Stimulated activated CD8-positive, alpha-beta memory T cell treated with anti-CD3 and anti-CD28 coated beads, Interleukin-12 subunit alpha, Interleukin-12 subunit beta, amount 100 ng/mL, for 4 hours (primary cell): ENCODE measurements at places on chromosomes 1 and 21.
A peak's percentile ranks its signal among the peaks of the same experiment; 100 is the strongest.

GRCh38 chr21:37146320-37147235 lies 73.5 kb downstream of the TTC3 start:
- no peak for DNase-seq

DNA sequence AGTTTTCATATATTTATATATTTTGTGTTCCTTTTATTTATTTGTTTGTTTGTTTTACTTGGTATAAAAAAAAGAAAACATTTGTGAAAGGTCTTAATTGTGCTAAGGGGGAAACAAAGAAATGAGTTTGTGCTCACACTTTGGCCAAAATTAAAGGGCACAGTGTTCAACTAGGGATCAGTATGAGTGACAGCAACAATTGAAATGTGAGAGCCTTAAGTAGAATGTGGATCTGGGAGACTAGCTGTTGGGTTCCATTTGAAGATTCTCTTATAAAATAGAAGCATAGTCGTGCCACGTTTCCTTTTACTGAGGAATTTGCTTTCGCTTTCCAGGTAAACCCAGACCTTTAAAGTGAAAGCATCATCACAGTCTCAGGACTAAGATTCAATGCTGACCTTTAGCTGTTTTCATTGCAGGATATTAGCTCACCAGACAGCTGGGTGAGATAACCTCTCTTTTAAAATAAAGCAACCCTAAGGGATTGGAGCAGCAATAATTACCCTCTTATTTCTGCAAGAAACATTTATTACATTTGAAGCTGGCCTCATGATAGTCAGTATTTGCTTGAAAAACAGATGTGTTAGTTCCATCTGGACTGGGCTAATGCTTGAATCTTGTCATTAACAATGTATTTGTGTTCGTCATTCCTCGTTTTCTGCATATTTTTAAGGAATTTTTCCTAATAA lies 37.1 kb upstream of the CD55 start:
- no peak for DNase-seq

DNA sequence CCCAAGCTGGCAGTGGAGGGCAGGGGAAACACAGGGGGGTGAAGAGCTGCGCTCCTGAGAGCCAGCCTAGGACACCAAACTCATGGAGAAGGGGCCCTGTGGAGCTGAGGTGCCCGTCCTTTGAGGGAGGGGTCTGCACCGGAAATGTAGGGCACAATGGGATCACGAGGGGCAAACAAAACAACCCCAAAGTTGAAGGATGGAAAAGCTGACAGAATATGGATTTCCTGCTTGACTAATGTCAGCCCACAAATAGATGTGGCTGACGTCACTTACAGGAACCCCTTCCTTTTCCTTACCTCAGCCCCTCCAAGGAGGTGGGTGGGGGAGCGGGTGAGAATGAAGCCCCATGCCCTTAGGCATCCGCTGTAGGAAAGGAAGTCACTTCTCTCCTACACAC lies 110.9 kb downstream of the KCNN3 start:
- DNase-seq, result peak; percentile 49

DNA sequence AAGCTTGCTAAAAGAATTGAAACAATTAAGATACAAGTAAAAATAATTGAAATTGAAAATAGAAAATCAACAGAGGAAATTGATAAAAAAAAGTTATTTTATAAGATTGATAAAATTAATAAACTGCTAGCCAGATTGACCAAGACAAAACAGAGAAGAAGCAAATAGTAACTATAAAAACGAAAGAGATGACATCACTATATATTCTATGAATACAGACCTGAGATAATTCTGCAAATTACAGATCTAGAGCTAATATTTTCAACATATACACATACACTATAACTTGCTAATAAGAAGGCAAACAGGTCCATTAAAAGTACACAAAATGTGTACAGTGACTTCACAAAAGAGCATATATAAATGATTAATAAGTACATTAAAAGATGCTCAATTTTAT lies 90.1 kb upstream of the RNPC3 start:
- DNase-seq, result no peak

GRCh38 chr1:22953740-22954141 lies 18.9 kb downstream of the LACTBL1 start:
- DNase-seq, result no peak

DNA sequence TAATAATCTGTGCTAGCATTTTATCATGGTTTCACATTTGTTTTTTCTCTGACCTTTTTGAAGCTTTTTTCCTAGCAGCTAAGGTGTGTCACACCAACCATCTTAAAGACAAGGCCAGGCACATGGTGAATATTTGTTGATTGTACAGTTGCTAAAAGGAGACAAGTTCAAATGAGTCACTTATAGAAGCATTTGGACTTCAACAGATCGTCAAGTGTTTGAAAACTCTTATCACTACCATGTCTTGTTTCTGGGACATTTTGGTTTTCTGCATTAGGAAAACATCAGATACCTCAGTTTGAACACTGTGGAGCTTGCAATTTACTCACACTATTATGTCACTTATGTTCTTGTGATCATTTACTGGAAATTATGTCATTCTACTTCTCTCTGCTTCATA lies 407.3 kb downstream of the USP25 start:
- DNase-seq, result no peak

DNA sequence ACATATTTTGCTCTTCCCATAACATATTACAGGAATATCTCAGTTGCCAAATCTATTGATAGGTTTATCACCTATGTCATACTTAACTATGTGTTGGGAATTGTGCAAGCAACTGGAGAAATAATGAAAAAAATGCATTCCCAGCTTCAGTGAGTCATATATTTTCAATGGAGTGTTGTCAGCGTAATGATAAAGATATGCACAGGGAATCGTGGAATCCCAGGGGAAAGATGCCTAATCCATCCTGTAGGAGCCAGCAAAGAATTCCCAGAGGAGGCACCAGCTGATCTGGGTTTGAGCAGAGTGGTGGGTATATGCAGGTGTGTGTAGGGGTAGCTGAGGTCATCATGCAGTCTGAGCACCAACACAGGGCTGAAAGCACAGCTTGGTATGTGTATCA lies 213.3 kb upstream of the DAB1 start:
- DNase-seq, result no peak

DNA sequence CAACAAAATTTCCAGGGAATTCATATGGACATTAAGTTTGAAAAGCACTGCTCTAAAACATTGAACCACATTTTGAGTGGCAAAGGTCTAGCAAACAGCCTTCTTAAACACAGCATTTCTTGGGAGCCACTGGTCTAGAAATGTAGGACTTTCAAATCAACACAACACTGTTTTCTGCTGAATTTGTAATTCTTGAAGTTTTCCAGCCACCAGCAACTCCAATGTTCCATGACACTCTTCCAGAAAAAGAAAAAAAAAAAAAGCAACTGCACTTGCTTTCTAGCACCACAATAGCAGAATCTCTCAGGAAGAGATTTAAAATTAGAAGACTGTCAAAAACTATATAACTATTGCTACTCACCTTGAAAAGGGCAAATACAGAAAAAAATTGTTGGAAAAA lies 4.5 kb downstream of the SYDE2 start:
- DNase-seq, result no peak

DNA sequence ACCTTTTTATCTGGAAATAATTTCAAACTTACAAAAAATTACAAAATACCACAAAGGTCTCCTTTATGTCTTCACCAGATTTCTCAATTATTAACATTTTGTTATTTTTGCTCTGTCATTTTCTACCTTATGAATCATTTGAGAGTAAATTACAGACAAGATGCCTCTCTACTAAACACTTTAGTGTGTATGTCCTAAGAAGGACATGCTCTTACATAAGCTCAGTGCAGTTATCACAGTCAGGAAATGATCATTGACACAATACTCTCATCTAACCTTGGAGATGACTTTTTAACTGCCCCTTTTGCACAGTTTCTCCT lies 378.9 kb upstream of the RUNX1 start:
- DNase-seq, result no peak

DNA sequence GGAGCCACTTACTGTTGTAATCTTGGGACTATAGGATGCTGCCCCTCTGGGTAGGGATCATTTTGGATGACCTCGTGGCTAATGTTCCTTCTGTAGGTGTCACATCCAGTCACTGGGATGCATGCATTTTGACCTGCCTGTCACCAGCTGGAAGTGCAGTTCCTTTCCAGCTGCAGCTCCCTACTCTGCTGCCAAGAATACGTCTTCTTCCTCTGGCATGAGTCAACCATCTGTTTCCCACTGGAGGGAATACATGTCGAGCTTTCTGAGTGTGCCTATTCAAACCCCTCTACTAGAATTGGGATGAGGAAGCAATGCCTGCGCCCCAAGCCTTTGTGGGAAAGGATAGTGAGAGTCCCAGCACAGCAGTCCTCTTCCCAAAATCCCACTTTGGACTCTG lies 415.5 kb upstream of the ADAMTS5 start:
- DNase-seq, result no peak

- no peak for DNase-seq
Observed at GRCh38 chr1:208577381-208577905, 333.3 kb upstream of the PLXNA2 start.

DNA sequence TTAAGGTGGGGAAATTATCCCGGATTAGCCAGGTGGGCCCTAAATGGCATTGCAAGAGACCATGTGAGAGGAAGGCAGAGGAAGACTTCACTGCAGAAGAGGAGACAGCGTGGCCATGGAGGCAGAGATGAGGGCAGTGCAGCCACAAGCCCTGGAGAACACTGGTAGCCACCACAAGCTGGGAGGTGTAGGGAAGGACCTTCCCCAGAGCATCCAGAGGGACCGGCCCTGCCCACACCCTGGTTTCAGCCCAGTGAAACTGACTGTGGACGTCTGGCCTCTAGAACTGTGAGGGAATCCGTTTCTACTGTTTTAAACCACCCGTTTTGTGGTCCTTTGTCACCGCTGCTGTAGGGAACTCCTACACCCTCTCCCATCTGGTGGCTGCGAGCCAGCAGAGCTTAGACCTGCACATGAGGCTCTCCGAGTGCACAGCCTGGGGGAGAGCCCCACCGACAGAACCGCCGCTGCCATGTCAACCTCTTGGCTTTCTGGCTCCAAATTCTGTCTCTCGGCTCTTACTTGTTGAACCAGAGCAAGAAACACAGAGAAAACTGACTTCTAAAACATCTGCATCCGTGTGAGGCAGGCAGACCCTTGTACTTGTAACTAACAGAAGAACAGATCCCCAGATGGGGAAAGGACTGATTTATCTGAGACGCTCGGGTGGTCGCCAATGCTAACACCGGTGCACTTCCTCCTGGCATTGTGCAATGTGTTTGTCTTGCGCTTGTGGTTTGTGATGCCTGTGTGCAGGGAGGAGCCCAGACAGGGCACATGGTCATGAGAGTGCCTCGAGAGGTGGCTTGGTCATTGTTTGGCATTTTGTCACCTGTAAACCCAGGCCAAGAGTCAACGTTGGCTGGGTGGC lies 90.8 kb upstream of the TMPRSS2 start:
- no peak for DNase-seq

DNA sequence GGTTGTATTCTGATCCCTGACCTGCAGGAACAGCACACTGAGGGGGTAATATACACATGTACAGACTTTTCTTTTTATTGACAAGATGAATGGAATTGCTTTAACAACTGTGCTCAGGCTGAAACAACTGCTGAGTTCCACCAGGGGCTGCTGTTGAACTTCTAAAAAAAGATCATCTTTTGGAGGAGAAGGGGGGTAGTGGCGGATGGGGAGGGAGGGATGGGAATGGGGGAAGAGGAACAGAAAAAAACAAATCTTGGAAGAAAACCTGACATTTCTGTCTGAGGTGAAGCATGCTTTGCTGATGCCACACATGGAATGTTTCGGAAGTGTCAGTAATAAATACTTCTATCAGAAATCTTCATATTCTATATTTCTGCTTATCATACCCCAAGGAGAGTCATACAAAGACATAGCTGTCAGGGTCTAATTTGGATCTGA lies 75.0 kb downstream of the RWDD3 start:
- no peak for DNase-seq

- no peak for DNase-seq
Observed at GRCh38 chr1:68308034-68308433, 75.7 kb upstream of the WLS start.

GRCh38 chr1:242147096-242147976 lies 148.4 kb upstream of the MAP1LC3C start:
- no peak for DNase-seq

DNA sequence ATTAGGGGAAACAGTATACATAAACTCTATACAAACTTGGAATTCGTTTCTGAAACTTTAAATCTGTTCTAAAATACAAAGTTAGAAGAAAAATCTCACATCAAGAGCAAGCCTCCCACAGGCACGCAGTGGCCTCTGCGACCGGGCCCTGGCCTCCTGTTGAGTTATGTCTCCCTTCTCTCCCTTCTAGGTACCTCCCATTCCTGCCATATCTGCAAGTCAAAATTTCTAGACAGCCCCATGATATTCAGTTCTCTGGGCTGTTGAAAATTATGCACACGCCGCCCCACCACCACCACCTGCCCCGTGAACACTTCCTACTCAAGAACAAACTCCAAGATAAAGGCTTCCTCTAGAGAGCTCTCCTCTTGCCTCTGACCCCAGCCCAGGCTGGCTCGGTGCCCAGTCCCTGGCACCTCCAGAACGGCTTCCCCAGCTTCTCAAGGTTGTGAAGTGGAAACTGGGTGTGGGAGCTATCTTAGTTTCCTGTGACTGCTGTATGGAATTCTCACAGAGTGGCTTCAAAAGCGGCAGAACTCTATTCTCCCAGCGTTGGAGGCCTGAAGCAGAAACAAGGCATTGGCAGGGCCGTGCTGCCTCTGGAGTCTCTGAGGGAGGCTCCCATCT lies 37.7 kb upstream of the LRP8 start:
- DNase-seq, result no peak

DNA sequence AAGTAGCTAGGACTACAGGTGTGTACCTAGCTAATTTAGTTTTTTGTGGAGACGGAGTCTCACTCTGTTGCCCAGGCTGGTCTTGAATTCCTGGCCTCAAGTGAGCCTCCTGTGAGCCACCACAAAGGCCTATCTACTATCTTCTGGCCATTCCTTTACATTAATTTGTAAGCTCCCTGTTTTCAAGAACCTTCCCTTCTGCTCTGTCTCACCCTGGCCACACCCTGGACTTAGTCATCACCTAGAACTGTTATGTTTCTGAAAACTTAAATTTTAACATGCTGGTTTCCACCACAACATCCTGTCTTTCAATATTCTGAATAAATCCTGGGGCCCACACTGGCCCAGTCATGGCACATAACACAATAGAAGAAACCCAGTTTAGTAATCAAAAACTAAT lies 4.9 kb upstream of the B4GALT3 start:
- DNase-seq, result no peak

DNA sequence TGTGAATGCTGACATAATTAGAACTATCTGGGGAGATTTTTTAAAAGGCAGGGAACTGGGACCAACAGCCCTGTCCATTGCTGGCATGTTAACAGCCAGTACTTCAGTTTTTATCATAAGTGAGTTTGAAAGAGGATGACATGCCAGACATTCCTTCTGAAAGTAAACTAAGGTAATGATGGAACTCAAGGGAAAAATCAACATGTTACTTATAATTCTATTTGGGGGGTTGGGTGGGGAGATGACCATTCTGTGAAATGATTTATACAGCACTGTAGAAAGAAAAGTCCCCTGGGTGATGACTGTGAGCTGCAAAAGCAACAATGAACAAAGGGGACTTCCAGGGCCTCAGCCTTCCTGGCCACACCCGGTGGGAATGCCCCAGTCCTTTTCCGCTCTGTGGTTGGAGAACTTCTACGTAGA lies 5.4 kb upstream of the LAMC2 start:
- DNase-seq, result no peak

GRCh38 chr1:242224461-242224860 lies 225.6 kb upstream of the MAP1LC3C start:
- no peak for DNase-seq
